ENCODE measurements at places on chromosomes 6 and 20.
A peak's percentile ranks its signal among the peaks of the same experiment; 100 is the strongest.

DNA sequence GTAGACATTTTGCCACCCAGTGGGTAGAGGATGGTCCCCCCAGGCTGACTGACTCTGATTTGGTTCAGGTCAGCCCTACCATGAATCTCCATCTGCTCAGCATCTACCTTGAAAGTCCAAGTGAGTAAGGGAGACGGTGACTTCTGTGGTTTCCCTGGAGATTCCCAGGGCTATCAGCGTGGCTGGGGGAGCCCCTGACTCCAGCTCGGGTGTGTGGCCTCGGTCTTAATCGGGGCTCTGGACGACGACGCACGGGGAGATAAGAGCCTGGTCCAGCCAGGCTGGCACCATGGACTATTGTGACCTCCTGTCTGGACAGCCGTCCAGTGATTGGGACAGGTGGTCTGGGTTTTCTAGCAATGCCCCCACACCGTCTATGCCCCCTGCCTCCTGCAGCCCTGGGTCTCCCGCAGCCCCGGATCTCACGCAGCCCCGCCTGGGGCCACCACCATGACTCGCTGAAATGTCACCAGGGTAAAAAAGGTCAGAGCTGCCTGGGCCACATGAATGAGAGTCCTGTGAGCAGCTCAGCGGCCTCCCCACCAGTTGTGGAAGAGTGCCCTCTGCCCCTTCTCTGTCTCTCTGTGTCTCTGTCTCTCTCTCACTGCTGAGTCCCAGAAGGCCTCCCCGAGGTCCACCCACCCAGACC lies 47.1 kb upstream of the GATA5 start:
- no peak for DNase-seq

- DNase-seq: no peak
Observed at GRCh38 chr20:31842471-31843157, 2.8 kb downstream of the FOXS1 start.

- DNase-seq: no peak
Observed at GRCh38 chr20:9397928-9398327, 116.5 kb upstream of the LAMP5 start.

- peak; percentile 22 for DNase-seq
Observed at GRCh38 chr20:44104798-44105517, 82.0 kb downstream of the JPH2 start.

DNA sequence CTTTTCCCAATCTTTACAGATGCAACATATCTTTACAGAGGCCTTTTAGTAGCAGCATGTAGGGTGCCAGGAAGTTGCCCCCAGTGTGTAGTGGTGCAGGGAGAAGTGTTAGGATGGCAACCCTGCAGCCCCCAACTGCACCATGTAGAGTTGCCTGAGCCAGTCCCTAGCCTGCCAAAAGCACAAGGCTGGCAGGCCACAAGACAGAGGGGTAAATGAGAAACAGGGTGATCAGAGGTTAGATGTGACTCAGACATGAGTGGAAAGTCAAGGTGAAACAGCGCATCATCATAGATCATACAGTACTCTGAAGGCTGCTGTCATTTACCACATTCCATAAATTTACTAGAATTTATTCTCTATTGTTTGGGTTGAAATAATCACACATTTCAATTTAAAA lies 467.5 kb downstream of the PRKN start:
- DNase-seq: no peak
